Karpas-422 (cell line): ENCODE measurements at places on chromosomes 12 and 14. TPM values are rescaled to one million over a fixed set of nuclear protein-coding genes. Genes with fewer than 3 reads are reported as not detected.

DNA sequence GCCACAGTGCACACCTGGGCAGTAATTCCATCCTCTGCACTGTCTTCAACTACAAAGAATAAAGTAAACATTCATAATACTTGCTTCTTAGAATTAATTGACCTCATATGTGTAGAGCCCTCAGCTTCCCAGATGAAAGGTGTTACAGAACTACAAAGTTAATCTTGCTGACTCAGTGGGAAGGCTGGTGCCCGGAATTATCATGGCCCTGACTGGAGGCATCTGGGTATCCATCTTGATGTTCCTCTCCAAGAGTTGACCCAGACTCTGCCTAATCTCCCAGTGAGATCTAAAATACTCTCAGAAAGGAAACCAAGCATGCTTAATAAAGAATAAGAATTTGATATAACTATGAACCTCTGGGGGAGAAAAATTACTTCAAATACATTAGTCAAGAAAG, 147.0 kb upstream of the ARID2 start:
- no peak for DNase-seq

DNA sequence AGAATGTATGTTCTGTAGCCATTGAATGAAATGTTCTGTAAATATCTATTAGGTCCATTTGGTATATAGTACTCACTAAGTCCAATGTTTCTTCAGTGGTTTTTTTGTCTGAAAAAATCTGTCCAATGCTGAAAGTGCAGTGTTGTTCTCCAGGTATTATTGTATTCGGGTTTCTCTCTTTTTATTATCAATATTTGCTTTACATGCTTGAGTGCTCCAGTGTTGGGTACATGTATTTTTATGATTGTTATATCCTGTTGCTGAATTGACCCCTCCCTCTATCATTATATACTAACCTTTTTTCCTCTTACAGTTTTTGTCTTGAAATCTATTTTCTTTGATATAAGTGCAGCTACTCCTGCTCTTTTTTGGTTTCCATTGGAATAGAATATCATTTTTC, 382.2 kb downstream of the CCER1 start:
- no peak for DNase-seq

- no peak for DNase-seq
Observed at GRCh38 chr12:68237619-68238018, 12.0 kb upstream of the IL26 start.

DNA sequence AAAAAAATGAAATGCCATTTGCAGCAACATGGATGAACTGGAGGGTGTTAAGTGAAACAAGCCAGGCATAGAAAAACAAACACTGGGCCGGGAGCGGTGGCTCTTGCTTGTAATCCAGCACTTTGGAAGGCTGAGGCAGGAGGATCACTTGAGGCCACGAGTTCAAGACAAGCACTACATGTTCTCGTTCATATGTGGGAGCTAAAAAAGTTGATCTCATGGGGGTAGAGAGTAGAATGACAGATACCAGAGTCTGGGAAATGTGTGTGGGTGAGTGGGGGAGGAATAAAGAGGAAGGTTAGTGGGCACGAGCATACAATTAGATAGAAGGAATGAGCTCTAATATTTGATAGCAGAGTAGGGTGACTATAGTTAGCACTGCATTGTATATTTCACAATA, 21.5 kb downstream of the CACNA2D4 start:
- no peak for DNase-seq

The CMA1 gene
- total RNA-seq, result not detected in 2 replicates

The KRT72 gene
- not detected in 2 replicates for total RNA-seq
